ENCODE measurements at places on chromosomes 6 and 20.

GRCh38 chr6:157638779-157639178 lies 184.3 kb upstream of the SNX9 start:
- no peak for DNase-seq

DNA sequence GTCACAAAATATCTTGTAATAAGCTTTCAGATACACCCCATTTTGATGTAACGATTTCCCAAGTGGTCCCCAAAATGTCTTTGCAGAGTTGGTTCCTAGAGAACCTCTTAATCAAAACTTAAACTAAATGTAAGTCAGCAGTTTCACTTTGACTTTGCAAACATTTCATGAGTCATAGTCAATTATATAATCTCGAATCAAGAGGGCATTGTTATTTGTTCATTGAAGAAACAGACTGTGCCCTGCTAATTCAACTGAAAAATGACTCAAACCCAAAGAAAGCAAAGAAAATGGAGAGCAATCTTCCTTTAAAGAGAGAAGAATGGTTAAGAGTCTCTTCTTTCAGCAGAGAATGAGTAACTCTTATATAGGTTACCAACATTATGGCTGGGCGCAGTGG lies 58.3 kb downstream of the IPCEF1 start:
- DNase-seq, result no peak

- no peak for DNase-seq
Observed at GRCh38 chr6:135182071-135183001, 1.2 kb downstream of the MYB start.

- DNase-seq, result no peak
Observed at GRCh38 chr6:31609519-31610406, 5.3 kb upstream of the AIF1 start.

GRCh38 chr6:20279051-20279450 lies 66.8 kb upstream of the MBOAT1 start:
- DNase-seq, result no peak

DNA sequence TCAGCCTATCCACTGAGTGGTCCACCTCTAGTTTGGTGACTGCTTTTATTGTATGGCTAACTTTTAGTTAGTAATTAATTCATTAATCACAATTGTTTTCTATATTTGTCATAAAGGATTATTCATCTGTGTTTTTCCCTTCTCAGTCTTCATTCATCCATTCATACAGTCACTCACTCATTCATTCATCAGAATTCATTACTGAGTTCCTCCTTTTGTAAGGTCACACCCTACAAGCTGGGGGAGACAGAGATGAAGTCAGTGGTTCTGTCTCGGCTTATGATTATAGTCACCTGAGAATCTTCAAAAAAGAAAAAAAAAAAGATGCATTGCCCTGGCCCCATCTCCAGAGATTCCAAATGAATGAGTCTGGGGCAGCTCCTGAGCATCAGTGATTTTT lies 257.1 kb downstream of the ADGB start:
- DNase-seq, result no peak

GRCh38 chr6:125486881-125487280 lies 185.1 kb upstream of the HDDC2 start:
- DNase-seq, result no peak

- no peak for DNase-seq
Observed at GRCh38 chr6:76771059-76771634, 692.1 kb downstream of the HTR1B start.

- DNase-seq, result no peak
Observed at GRCh38 chr6:169391473-169392071, 137.9 kb upstream of the THBS2 start.

GRCh38 chr6:109139109-109139508 lies 43.8 kb downstream of the CEP57L1 start:
- DNase-seq, result no peak

DNA sequence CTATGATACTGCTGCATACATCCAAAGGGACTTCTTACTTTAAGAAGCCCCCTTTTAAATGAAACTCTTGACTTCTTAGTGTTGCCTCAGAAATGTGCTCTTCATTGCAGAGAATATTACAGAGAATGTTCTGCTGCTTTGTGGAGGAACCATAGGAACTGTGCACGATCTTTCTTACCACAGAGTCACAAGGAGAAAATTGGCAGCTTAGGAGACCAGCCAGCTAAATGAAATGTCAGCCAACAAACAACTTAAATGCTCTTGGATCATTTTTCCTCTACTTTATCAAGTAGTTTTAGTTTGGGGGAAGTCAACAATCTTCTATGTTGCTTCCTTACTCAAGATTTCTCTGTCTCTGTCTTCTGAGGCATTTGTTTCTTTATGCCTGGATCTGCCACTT lies 125.9 kb upstream of the MLIP start:
- no peak for DNase-seq

DNA sequence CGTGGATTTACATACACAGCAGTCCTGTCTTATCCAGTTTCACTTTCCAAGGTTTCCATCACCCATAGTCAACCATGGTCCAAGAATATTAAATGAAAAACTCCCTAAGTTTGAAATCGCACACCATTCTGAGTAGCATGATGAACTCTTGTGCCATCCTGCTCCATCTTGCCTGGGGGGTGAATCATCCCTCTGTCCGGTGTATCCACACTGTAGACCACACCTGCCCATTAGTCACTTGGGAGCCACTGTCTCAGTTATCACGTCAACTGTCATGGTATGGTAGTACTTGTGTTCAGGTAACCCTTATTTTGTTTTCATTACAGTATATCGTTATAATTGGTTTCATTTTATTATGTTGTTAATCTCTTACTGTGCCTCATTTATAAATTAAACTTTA lies 38.5 kb downstream of the PTGIS start:
- DNase-seq, result no peak

DNA sequence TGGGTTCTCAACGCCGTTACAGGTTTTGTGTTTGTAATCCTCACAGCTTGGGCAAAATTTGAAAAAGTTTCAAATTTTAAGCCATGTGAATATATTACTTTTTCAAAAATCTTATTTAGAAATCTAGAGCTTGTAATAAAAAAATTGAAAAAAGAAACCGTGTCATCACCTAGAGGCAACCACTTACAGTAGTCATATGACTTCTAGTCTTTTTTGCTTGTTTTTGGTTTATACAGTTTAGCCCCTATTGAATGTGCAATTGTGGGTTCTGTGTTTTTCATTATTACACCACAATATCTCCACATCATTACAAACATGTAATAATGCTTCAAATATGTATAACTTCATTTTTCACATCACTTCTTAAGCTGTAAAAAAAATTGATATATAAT lies 888 bp downstream of the DYNLRB1 start:
- DNase-seq, result no peak
